HL-60 (cell line): ENCODE measurements at places on chromosomes 2 and 18.

DNA sequence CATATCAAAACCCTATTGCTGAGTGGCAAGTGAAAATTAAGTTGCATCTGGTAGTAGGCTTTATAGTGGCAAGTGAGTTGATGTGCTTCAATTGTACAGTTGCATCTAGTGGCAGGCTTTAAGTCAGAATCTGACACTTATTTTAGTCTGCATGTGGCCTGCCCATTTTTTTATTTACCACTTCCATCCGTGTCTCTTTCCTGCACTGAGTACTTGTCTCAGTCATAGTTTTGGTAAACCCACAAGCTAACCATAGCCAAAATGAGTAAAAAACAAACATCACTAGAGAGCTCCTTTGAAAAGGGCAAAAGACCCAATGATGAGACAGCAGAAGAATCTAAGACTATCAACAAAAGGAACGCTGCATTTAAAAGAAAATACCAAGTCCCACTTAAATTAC, 96.0 kb upstream of the CRACDL start:
- no peak for DNase-seq

- no peak for DNase-seq
Measured at GRCh38 chr18:55763298-55763697, 175.3 kb upstream of the TCF4 start.

DNA sequence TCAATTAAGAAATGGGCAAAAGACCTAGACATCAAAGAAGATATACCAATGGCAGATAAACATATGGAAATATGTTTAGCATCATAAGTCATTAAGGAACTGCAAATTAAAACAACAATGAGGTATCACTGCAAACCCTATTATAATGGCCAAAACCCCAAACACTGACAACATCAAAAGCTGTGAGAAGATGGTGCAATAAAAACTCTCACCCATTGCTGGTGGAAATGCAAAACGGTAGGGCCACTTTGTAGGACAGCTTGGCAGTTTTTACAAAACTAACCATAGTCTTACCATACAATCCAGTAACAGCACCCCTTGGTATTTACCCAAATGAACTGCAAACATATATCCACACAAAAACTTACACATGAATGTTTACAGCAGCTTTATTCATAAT, 213.1 kb downstream of the UBE2E3 start:
- DNase-seq, result no peak

GRCh38 chr2:121017396-121017795, 267.6 kb downstream of the TFCP2L1 start:
- no peak for DNase-seq

DNA sequence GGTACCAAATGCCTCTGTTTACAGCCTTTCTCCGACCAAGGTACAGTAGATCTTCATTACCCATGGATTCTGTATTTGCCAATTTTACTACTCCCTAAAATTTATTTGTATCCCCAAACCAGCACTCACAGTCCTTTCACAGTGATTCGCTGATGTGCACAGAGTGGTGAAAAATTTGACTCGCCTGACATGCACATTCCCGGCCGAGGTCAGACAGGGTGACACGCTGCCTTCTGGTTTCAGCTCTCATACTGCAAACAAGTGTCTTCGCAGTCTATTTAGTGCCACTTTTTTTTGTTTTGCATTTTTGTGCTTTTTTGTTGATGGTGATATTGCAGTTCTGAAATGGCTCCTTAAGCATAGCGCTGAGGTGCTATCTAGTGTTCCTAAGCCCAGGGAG, 71.0 kb downstream of the MAPK4 start:
- no peak for DNase-seq

- peak; percentile 66 for DNase-seq
Measured at GRCh38 chr2:205706769-205707381, 24.6 kb downstream of the NRP2 start.

GRCh38 chr2:223365158-223365679, 236.9 kb downstream of the SCG2 start:
- no peak for DNase-seq

GRCh38 chr2:216661051-216661450, 27.8 kb downstream of the IGFBP2 start:
- DNase-seq, result no peak

- DNase-seq, result no peak
Measured at GRCh38 chr2:72113847-72114692, 33.6 kb downstream of the CYP26B1 start.

GRCh38 chr2:165060411-165060810, 105.1 kb upstream of the SLC38A11 start:
- DNase-seq, result no peak

DNA sequence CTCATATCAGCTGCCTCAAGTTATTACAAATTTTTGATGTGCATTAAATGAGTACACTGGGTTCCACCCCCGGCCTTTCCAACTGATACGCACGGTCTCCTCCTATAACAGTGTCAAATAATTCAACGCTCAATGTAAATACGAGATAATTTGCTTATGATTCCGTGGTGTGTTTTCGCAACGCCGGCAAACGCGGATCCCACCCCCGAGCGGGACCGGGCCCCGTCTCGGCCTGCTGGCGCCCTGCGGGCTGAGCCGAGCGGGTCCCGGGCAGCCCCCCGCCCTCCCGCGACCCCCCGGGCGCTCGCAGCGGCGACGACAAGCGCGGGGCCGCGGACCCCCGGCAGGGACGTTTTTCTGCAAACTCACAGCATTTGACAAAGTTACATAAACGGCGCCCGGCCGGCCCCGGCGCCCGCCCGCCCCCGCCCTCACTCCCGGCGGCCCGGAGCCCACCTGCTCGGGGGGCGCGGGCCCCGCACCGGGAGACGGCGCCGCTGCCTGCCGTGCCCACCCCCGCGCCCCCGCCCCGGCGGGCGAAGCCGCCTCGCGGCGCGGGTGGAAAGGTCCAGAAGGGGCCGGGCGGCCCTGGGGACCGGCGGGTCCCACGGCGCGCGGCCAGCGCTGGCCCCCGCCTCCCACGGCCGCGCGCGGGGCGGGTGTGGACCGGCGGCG, 762 bp downstream of the HDAC4 start:
- DNase-seq, result peak; percentile 20

GRCh38 chr2:210756855-210757254, 200.5 kb downstream of the CPS1 start:
- DNase-seq, result no peak

DNA sequence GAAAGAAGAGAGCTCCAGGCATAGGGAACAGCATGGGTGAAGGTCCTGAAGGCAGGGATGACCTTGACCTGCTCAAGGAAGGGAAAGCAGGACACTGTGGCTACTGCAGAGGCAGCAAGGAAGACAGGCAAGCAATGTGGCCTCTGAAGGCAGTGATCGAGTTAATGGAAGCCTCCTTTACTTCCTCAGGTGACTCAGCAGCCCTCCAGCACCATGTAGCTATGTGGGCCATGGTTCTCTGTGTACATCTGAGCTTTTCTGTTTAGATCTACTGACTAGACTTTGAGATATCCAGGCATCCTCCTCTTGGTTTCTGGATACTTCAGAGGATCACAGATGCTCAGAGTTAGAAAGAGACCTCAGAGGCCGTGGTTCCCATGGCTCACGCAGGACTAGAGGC, 107.3 kb upstream of the PID1 start:
- DNase-seq, result no peak

GRCh38 chr2:196335221-196335634, 163.8 kb upstream of the STK17B start:
- DNase-seq, result no peak

- no peak for DNase-seq
Measured at GRCh38 chr2:147013696-147014392, 831.0 kb upstream of the ACVR2A start.

- DNase-seq, result no peak
Measured at GRCh38 chr2:149902081-149902480, 314.5 kb upstream of the MMADHC start.

DNA sequence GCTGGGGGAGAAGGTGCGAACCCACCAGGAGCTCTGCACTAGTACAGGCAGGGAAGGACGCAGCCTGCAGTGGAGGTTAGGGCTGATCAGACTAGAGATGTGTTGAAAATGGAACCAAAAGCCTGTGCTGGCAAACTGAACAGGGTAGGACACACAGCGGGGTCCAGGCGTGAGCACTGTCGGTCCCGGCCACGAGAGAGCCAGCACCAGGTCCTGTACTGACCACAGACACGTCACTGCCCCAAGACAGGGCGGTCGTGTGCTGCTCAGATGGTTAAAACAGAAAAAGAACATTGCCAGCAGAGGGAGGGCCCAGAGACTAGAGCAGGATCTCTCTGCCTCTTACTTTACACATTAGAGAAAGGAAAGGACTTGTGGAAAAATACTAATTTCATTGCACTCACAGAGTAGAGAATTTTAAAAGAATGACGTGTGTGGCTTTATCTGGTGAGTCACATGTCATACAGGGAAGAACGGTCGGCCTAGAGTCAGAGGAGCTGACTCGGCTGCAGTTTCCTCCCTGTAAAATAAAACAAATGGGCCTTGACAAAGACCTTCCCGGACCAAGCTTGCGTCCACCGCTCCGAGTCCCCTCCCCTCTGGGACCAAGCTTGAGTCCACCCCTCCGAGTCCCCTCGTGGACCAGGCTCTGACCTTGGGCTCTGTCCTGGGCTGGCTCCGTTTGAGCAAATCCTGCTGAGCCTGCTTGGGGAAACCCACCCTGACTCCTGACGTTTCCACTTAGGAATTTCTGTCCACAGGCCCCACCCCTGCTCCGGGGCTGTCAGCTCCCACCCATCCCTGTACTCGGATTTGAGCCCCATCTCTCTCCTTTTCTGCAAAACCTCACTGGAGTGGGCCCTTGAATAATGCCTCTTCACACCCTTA, 16.7 kb upstream of the ADI1 start:
- DNase-seq, result no peak

DNA sequence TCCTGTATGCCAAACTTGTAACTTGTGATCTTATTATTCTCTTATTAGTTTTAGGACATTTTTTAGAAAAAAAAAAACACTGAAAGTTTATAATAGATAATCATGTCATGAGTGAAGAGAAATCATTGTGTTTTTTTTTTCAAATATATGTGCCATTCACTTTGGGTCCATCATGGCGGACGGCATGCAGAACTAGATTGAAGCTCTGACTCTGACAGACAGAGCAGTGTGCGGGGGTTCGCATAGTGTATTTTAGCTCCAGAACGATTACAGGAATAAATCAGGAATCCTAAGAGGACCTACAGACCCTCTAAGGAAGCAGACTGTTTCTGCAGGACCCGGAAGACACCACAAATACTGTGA, 484.4 kb upstream of the REG3G start:
- DNase-seq, result no peak

- DNase-seq, result no peak
Measured at GRCh38 chr2:178632729-178633128, 152.5 kb downstream of the PLEKHA3 start.

GRCh38 chr2:191246820-191247380, 1.7 kb downstream of the MYO1B start:
- DNase-seq, result no peak

DNA sequence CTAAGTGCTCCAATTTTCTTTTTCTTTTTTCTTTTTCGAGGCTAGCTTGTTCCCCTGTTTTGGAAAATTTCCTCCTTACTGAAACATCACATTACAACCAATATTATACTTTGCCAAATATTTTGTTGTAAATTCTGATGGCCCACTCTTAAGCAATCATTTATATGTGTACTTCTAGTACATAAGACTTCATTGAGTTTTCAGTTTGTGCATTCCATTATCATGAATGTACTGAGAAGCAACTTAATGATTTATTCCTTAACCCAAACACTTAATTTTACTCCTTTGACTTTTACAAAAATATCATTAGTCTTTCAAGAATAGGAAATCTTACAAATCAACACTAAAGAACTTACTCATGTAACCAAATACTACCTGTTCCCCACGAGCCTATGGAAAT, 242.4 kb downstream of the ARHGAP15 start:
- no peak for DNase-seq

DNA sequence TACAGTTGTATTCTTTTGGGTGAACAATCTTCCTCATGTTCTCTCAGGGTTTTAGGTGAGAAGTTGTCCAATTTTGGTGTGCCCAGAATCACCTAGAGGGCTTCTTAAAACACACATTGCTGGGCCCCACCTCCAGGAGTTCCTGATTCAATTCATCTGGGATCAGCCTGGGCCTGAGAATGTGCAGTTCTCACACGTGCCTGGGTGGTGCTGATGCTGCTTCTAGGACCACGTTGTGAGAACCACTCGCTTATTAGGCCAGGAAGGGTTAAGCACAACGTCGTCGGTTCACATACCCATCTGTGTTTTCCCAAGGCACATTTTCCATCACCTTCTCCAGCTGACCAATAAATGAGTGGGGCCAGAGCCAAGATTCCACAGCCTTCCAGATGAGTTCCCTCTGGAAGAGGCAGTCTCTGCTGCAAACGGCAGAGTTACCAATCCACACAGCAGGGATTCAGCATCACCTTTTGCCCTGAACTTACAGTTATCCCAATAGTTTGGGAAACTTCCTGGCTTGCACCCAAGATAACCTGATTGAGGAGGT, 277.7 kb upstream of the HNRNPA3 start:
- DNase-seq, result no peak

DNA sequence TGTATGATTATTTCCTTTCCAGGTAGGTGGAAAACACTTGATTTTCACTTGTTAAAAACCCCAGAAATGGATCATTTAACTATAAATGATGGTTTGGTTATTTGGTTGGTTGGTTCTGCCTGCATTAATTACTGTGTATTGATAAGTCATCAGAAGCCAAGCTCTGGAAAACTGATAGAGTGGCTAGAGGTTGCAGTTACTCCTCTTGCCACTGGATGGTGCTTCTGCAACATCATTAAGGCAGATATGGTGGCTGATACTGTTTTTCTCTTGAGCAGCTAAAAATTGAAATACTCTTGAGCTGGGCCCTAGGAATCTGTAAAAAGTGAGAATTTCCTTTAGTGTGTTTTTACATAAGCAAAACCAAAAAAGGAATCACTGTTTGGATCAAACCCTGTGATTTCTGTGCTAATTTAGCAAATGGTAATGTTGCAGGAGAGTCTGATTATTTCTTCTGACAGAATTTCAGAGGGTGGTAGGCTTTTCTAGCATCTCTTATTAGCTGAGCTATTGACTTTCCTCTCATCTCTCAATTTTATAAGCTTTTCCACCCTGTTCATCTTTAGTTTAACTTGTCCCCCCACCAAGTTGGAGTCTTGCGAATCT, 54.3 kb downstream of the RAB10 start:
- peak; percentile 34 for DNase-seq

GRCh38 chr2:217918308-217919024, 84.3 kb downstream of the TNS1 start:
- DNase-seq, result no peak

GRCh38 chr2:127701651-127702394, 526 bp downstream of the SFT2D3 start:
- peak; percentile 61 for DNase-seq
